Amniotic stem cell (primary cell): ENCODE measurements at places on chromosomes 6 and 20.
A peak's percentile ranks its signal among the peaks of the same experiment; 100 is the strongest.

DNA sequence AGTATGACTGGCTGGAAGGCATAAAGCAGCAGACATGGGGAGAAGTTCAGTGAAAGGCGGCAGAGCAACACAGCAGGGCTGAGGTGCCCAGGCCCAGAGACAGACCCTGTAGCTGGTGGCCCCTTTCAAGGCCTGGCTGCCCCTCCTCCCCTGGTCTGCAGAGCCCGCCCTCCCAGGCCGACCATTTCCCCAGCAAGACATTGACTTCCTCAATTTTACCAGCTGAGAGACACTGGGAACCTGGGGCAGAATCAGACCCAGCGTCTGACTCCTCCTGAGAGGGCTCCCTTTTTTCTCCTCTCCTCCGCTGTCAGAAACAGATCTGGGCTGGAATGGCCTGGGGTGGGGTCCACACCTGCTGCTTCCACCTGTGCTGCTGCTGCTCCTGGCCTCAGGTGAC is at the start of gene TREML4:
TSS of gene TREML4 (plus strand) at position 254 of the 400 bp plus-strand sequence. CDS start at position 333, 79 bp downstream.
- DNase-seq = no peak

- no peak for DNase-seq
Measured at GRCh38 chr6:31588871-31589650, 3.0 kb downstream of the LST1 start.

GRCh38 chr20:50256577-50256976 is 65.9 kb downstream of the CEBPB start:
- no peak for DNase-seq

DNA sequence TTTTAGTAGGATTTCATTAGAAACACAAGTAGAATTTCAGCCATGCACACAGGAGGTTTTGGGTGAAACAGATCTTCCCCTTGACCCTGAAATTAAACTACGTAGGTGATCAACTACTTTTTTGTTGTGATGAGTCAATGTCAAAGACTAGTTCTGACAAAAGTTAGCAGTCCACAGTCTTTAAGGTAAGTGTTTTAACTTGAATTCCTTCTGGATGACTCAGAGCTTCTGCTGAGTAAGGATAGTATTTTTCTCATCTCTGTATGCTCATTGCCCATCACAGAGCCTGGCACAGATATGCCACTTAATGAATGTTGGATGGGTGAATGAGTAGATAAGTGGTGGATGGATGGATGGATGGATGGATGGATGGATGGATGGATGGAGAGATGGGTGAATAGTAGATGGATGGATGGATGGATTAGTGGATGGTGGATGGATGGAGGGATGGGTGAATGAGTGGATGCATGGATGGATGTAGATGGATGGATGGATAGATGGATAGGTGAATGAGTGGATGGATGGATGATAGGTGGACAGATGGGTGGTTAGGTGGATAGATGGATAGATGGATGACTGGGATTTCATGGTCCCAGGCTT is 165.3 kb downstream of the ZMYND8 start:
- no peak for DNase-seq

DNA sequence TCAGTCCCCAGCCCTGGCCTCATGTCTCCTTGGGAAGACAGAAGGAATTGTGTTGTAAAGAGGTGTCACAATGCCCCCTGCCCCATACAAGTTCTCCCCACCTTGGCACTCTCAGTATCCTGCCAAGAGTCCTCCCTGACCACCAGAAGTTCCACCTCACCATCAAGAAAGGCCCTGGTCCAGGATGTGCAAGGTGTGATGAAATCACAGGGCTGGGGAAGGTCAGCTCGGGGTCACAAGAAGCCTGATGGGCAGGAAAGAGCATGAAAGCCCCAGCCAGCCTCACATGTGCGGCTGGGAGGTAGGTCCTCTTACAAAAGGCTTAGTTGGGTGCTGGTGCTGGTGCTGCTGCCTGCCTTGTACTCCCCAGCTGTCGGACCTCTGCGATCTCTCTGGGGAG is 12.9 kb upstream of the C6orf132 start:
- no peak for DNase-seq

DNA sequence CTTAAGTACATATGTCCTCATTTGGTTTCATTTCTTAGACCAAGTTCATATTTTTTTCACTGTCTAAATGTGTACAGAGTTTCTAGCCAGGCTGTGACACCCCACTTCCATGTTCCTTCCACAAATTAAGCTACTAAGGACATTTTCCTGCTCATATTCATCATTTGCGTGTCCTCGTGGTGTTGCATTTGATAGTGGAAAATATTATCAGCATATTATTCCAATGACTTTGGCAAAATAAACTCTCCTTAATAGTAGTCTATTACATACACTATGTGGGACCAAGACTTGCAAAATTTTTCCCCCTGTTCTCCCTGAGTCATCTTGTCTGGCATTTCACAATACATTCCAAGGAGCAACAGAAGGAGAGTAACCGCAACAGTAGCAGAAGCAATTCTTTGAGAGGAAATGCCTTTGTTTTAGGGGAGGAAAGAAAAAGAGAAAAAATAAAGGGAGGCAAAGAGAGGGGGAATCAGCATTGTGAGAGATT is 599.2 kb downstream of the COL12A1 start:
- DNase-seq = peak; percentile 40

GRCh38 chr6:23045280-23045679 is 475.9 kb downstream of the HDGFL1 start:
- DNase-seq = no peak

- no peak for DNase-seq
Measured at GRCh38 chr6:71137973-71138372, 150.6 kb upstream of the OGFRL1 start.

GRCh38 chr6:35427851-35428321 is 24.3 kb upstream of the FANCE start:
- DNase-seq = peak; percentile 69

DNA sequence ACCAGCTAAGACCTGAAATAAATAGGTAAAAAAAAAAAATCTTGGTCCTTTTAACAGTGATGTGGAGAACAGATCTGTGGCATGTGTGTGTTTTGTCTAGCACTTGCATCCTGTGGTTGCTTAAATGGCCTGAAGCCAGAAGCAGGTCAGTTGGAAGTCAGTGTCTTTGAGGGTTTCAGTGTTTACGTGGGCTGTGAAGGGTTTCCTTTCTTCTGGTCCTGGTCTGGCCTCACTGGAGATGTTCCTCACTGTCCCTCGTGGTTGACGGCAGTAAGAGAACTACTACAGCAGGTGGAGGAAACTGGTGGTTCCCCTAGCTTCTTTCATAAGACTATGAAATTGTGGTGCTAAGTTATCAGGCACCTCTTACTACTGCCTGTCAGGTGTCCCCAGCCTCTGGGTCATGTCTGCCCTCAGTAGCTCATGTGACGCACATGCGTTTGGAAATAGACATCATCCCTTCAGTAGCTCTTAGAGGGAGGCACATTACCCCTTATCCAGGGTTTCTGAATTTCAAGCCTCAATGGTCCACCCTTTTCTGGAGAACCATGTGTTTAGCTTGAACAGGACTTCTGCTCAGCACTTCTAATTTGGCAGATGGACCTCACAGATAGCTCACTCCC is 59.4 kb upstream of the SCP2D1 start:
- DNase-seq = no peak

DNA sequence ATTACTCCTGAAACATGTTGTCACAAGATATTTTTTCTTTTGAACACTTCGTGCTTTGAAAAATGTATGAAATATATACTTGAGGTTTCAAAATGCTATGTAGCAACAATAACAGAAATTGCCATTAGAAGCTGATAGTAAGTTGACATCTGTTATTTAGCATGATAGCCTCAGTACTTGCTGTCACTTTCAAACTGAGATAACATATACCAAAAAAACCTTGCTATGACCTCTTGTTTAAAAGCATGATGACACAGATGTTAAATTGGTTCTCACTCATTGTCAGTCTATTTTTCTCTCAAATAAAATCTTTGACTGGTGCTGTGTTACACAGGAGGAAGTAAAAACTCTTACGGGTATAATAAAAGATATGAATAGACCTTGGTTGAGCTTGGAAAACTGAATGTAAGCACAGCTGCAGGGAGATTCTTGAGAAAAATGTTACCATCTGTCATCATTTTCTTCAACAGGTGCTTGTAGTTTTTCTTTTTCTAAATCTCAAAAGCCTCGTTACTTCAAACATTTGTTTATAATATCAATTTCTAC is 18.6 kb downstream of the MOXD1 start:
- no peak for DNase-seq

DNA sequence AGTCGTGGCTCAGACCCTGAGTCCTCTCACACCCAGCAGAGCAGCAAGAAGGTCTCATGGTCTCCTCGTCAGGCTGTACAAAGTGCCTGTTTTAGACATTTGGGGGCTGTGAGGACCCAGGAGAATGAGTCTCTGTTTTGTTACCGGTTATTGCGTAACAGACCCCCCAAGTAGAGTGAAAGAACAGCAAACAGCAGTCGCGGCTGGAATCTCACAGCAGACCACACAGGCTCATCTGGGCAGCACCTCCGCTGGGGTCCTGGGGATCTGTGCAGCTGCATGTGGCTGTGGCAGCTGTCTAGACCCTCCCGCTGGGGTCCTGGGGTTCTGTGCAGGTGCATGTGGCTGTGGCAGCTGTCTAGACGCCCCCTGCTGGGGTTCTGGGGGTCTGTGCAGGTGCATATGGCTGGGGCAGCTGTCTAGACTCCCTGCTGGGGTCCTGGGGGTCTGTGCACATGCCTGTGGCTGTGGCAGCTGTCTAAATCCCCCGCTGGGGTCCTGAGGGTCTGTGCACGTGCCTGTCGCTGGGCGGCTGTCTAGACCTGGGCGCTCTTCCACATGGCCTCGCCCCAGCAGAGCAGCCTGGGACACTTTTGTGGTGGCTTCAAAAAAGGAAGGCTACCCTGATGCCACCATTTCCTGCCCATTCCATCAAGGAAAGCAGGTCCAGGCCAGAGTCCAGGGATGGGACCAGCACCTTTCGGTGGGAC is 24.7 kb downstream of the ENTPD6 start:
- no peak for DNase-seq

- DNase-seq = no peak
Measured at GRCh38 chr6:36825994-36826393, 13.2 kb downstream of the CPNE5 start.

GRCh38 chr6:21587179-21587960 is 6.2 kb upstream of the SOX4 start:
- no peak for DNase-seq

GRCh38 chr6:44646355-44646754 is 258.8 kb downstream of the CDC5L start:
- DNase-seq = no peak

DNA sequence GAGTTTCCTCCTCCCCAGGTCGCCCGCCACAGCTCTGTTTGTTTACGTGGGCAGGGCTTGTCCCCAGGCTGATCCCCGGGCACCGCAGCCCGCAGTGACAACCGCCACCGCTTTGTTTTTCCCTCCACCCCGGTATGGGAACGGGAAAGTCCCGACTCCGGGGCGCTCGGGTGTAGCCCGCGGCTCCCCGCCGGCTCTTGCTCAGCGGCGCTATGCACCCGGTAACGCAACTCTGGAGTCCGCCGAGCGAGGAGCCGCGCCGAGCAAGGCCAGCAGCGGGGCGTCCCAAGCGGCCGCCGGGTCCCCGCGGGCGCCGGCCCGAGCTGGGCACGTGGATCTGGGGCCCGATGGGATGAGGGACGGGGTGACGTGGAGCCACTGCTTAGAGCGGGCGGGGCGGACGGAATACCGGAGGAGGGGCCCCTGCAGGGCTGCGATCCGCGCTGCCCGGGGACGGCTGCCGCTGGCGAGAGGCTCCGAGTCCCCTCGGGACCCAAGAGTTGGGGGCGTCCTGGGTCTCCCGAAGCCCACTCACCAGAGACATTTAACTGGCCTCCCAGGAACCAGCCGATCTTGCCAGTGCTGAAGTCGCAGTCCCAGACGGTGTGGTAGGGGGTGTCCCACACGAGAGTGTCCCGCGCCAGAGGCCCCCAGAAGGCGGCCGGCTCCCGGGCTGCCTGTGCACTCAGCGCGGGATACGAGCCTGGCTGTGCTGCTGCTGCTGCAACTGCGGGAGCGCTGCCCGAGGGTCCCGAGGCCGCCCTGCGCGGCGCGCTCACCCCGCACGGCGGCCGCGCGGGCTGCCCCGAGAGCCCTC is 497 bp downstream of the ACSS1 start:
- DNase-seq = no peak

- no peak for DNase-seq
Measured at GRCh38 chr20:44475372-44475693, 341 bp upstream of the TTPAL start.

GRCh38 chr6:116447496-116448011 is 13.6 kb upstream of the CALHM6 start:
- peak; percentile 51 for DNase-seq

DNA sequence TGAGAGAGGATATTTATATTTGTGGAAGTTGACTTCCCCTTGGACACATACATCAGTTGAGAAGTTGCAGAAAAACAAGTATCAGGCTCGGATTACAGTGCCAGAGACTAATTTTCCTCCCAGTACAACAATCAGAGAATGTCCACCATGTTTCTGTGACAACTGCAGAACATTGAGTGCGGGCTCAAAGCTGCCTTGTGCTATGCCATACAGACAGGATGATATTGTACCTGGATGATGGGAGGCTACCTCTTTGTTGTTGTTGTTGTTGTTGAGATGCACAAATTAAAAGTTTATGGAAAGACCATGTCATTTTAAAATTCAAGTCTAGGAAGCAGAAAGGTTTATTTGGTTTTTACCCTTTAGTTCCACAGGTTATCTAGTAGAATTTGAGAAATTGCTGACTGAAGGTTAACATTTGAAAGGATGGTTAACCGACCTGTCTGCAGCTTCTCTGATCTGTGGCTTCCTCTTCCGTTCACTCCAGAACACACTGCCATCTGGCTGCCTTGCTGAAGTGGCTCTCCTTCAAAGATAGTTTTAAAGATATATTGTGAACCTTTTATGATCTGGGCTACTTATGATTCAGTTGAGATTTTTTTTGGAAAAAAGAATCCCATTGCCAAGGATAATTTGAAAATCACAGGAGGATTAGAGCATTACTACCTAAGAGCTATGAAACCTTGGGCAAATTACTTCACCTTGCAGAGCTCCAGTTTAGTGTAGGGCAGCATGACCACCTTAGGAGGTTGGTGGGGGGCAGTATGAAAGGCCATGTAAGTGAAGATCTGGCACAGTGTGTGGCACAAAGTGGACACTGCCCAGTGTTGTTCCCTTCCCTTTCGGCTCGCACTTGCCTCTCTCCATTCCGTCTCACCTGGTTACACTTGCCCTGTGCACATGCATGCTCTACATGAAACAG is 15.9 kb downstream of the TMEM200A start:
- DNase-seq = no peak

DNA sequence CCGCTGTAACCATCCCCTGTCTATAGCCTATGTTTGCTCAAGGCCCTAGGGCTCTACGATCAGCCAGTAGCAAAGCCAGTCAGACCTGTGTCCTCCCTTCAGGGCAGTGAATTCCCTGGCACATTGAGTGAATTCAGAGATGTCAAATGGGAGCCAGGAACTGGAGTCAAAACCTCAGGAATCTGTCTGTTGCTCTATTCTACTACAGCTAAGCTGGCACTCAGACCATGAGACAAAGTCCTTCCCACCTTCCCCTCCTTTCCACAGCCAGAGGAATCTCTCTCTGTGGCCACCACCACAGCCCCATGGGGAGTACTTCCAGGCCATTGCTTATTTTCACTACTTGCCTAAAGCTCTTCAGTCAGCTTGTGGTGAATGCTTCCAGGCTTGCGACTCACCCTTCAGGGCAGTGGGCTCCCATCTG is 82.0 kb downstream of the PKIB start:
- no peak for DNase-seq
